ENCODE measurements at places on chromosomes 1 and 21. TPM values are rescaled to one million over a fixed set of nuclear protein-coding genes. Genes with fewer than 3 reads are reported as not detected.

The PI4KB gene
- total RNA-seq, result 58.3 TPM

The RGSL1 gene
- total RNA-seq, result not detected

The ALPL gene
- total RNA-seq, result not detected

The CR1 gene
- total RNA-seq, result 0.17 TPM

The RIPPLY3 gene
- 0.13 TPM for total RNA-seq

The PINK1 gene
- total RNA-seq, result 90.0 TPM

The SLC44A3 gene
- 4.4 TPM for total RNA-seq

The FOXD2 gene
- 0.50 TPM for total RNA-seq

Data from mammary epithelial cell (primary cell).